ENCODE measurements at places on chromosomes 13 and 19.

- DNase-seq, result no peak
Measured at GRCh38 chr13:111645198-111645597, 324.8 kb downstream of the TEX29 start.

GRCh38 chr13:50543782-50544181 is 299.7 kb downstream of the DLEU7 start:
- peak; percentile 82 for DNase-seq

DNA sequence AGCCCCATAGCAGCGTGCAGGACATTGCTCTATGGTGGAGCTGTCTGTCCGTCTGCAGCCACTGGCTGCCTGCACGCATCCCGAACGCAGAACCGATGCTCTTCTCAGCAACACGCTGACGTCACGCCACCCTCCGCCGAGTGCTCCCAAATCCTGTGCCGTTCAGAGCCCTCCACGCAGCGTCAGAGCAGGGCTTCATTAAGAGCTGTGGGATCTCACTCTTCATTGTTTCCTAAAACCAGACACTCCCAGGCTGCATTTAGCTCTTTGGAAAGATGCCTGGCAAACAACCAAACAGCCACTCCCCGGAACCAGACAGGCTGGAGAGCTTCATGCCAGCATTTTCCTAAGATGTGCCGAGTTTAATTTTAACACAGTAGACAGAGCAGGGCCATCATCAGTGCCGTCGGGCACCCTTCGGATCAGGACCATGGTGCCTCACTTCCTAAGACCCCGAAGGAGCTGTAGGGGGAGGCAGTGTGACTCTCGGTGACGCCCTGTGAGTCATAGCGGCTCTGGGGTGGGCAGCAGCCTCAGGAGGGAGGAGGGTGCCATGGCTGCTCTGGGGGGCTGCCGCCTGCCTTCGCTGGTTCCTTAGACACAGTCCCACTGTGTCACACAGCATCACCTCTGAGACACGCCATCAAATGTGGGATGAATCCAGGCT is 131.5 kb upstream of the MCF2L start:
- DNase-seq, result no peak

GRCh38 chr19:50505856-50506611 is 5.0 kb downstream of the JOSD2 start:
- DNase-seq, result no peak

DNA sequence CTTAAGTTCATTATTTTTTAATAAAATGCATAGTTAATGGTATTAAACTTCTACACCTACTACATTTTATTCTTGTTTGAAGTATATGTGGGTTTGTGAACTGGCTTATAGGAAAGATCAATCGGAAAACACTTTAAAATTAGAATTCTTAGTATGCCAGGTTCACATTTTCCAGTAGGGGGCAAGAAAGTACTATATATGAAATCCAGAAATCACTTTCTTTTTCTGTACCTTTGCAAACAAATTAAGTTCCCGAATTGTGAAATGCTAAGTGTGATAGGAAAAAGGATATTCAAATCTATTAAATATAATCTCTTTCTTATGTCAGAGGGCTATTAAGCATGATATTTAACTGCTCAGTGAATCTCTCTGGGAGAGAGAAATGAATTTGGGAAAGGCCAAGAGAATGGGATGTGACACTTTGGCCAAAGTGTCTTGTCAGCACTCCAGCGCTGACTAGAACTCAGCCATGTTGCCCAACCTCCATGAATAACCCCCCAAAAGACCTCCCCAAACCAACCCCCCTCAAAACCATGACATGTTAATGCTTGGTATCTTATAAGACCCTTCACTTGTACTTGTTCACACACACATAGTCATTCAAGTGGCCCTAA is 122.6 kb upstream of the SLC10A2 start:
- DNase-seq, result no peak

GRCh38 chr13:25662516-25662915 is 290.7 kb downstream of the ATP8A2 start:
- no peak for DNase-seq

DNA sequence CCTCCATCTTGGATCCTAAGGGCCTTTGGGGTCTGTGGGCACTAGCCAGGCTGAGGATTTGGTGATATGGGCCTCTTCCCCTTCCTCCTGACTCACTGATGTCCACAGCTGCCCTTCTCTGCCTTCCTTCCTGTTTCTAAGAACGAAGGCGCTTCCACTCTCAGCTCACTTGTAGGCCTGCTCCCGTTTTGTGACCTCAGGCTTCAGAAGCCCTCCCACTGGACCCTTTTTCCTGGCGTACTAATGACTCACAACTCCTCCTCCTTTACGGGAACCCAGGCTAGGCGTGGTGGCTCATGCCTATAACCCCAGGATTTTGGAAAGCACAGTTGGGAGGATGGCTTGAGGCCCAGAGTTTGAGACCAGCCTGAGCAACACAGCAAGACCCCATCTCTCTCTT is 55.6 kb downstream of the TMED1 start:
- no peak for DNase-seq

DNA sequence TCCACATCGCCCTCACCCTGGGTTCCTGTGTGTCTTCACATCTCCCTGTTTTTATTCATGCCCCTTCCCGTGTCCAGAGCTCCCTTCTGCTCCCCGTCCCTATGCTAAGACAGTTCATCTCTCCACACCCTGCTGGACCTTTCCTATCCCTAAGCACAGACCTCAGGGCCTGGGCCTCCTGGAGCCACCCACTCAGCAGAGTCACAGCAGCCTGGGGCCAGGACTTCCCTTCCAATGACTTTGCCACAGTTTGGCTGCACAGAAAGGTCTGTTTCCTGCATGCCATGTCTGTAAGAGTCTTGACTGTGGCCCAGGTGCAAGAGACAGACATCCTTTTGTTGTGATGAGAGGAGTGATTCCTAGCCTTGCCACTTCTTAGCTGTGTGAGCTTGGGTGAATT is 470.7 kb downstream of the TSHZ3 start:
- DNase-seq, result no peak

DNA sequence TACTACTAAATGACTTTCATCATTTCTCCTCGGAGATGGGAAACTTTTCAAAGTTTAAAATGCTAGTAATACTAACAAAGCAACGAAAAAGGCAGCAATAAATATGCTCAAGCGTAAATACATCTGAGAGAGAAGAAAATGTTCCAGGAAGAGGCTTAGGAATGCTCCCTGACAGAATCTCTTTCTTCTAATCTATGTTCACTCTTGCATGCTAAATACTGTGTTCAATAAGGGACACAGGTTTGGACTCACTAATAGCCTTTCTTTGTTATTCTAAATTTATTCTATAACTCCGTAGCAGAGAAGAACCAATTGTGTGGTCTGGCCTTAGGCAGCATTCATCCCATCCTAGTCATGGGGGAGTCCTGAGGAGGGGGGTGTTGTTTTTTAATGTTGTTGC is 823.0 kb downstream of the PCDH9 start:
- no peak for DNase-seq

DNA sequence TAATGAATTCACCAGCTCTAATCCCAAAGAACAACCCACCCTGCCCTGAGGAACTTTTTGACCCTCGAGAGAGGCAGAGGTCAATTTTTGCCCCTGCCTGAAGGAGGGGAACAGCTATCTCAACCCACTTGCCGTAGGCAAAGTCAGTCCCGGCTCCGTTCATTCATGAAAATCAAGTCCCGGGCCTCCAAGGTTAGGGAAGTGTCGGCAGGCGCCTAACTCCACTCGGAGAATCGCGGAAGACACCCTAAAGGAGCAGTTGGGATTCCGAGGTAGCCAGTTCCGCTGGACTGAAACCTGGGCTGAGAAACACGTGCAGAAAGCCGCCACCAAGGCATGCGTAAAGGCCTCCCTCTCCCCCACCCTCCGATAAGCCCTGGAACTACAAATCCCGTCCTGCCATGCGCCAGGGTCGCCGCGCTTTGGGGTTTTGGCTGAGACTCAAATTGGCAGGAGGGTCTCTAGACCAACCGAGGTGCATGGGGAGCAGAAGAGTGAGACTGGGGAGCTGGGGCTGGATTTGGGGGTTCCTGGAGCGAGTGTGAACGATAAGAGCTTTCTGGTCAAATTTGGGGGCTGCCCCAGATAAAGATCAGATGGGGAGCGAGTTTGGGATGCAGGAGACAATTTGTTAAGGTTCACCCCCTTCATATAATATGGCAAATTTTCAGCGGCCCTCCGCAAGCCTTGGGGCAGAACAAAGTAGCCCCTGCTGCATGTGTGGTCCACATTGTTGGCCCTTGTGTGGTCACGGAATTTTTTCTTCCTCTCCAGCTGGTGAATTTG is at the start of gene TNPO2:
Gene TNPO2 (minus strand): TSS at position 292 of the 786 bp plus-strand sequence. CDS start 2,955 bp downstream, outside the sequence.
- peak; percentile 77 for DNase-seq

Measured in right forelimb (tissue), 1 donor.